Gastroesophageal sphincter (tissue), 4 donors: ENCODE measurements at places on chromosomes 2 and 18. TPM values are rescaled to one million over a fixed set of nuclear protein-coding genes. Genes with fewer than 3 reads are reported as not detected.

Gene SPC25
- not detected for total RNA-seq

Gene CPO
- total RNA-seq = 1.9 TPM

- no peak for ATAC-seq
These were observed 80.2 kb upstream of the NFU1 start for GRCh38 chr2:69517410-69517809.

DNA sequence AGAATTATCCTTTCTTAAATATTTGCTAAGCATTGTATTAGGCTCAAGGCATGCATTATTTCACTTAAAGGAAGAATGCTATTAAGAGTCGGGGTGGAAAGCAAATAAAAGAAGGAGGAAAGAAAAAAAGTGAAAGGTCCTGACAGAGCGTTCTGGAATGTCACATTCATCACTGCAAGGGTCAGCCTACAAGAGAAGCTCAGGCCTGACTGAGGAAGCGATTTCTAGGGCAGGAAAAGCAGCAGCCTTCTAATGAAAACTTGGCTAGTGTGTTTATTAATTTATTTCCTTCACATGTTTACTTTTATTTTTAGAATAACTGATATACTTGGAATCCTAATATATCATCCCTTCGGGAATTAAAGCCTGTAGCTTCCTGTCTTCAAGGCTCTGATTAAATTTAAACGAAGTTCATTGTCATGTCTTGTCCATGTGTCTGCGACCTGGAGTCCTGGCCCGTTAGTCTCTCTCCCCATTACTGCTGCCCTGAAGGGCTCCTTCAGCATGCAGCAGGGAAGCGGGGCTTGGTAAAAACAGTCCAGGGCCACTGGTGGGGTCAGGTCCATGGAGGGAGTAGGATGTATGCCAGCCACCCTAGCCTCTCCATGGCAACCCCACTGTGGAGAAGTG is 119.2 kb upstream of the CCDC68 start:
- no peak for ATAC-seq

Gene CD8B
- total RNA-seq = not detected

Gene ARHGAP25
- total RNA-seq = 4.2 TPM

- ATAC-seq = no peak
These were observed 149.3 kb downstream of the COL6A3 start for GRCh38 chr2:237264480-237265219.

- peak; percentile 46 for ATAC-seq
These were observed 110.9 kb upstream of the RMP24 start for GRCh38 chr18:35861367-35862118.

DNA sequence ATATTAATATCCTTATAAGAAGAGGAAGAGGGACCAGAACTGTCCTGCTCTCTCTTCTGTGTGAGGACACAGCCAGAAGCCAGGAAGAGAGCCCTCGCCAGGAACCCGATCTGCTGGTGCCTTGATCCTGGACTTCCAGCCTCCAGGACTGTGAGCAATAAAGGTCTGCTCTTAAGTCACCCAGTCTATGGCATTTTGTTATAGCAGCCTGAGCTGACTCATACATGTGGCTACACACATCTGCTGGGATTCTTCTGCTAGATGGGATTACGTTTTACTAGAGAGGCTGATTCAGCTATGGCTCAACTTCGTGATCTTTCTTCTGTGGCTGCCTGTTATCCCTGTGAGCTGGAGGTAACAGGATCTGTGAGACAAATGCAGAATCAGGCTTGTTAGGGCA is 29.6 kb downstream of the ARL4C start:
- ATAC-seq = no peak

DNA sequence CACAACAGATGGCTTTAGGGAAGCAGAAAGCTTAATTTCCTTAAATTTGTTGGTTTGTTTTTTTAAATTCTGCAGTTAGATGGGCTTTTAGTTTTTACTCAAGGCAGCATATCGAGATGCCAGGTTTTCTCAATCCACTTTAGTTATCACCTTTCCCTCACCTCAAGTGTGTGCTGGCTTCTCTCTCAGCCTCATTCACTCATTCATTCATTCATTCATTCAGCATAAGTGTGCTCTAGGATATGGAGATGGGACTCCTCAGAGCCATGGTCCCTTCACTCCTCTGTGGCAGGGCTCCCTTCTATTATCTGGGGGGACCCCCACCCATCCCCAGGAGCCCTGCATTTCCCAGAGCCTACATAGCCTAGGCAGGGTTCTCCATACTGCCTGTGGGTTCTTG is 19.0 kb downstream of the VIL1 start:
- ATAC-seq = no peak

Gene COBLL1
- 71.6 TPM for total RNA-seq

DNA sequence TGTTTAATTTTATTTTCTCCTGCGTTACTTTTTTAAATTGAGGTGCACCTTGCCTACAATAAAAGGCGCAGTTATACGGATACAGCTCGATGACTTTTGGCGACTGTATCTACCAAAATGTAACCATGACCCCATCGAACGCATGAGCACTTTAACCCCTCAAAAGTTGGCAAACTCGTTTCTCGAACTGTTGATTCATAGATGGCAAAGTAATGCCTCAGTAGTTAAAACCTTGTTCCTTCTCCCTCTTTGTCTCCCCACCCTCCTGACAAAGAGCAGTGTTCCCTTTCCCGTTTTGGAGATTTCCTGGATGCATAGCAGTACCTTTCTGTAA is 577 bp downstream of the MOGAT1 start:
- no peak for ATAC-seq

DNA sequence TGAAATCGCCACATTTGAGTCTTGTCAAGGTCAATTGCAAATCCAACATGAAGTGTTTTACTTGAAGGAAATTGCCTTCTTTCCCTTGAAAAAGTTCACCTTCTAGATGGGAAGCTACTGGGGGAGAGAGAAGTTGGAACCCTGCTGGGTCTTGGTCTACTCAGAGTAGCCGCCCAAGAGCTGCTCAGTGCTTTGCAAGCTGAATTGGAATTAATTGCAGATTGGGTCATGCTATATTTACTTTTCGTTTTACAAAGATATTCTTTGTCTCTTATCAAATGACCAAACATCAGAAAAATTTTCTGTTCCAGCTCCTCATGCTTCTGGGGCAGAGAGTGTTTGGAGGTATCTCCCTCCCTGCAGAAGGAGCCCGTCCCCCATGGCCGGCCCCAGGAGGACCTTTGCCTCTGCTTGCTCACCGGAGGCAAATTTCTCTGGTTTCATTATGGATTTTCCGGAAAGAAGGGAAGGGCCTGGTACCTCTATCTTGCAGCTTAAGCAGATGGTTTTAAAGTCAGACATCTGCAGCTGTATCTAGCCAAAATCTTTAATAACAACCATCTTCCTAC is 289.7 kb downstream of the MYT1L start:
- no peak for ATAC-seq

Gene TMEM198
- total RNA-seq = 3.9 TPM

GRCh38 chr2:142930835-142931398 is 53.5 kb downstream of the KYNU start:
- no peak for ATAC-seq

DNA sequence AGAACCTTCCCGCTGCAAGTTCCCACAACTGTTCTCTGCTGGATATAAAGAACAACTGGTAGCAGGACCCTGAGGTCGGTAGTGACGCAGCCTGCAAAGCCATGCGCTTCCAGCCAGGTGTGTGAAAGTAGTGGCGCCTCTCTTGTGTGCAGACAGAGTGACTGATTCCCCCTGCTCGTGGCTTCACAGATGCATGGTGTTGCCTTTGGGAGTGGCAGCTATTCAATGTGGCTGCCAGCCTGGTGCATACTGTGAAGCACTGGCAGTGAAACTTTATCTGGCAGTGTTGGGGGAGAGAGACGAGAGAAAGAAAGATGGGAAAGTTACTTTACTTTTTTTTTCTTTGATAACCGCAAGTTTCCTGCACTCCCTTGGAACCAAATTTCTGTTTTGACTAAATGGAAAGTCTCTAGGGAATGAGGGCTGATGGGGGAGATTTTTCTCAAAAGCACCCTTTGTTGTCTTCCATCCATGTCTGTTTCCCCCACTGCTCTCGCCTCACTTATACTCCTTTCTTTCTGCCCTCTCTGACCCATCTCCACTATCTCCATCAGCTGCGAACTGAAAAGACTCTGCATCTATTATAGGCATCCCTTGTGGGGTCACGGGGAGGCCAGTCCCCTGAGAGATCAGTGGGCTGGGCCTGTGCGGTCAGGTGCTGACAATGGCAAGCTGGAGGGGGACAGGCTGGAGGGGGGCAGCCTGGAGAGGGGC is 90.0 kb upstream of the TNP1 start:
- no peak for ATAC-seq

DNA sequence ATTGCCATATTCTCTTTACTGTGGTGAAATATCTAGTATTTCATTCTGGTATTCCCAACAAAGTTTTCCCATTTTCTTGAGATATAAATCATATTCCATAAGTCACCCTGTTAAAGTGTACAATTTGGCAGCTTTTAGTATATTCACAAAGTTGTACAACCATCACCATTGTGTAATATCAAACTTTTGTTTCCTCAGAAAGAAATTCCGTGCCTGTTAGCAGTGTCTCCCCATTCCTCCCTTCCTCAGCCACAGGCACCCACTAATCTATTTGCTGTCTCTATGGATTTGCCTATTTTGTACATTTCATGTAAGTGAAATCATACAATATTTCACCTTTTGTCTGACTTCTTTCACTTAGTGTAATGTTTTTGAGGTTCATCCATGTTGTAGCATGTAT is 19.7 kb downstream of the NCOA1 start:
- ATAC-seq = no peak

- ATAC-seq = no peak
These were observed 31.8 kb downstream of the RNU4ATAC start for GRCh38 chr2:121562269-121563176.

- no peak for ATAC-seq
These were observed 307.4 kb downstream of the CTNNA2 start for GRCh38 chr2:79820281-79820680.

GRCh38 chr18:59484561-59485328 is 125.7 kb upstream of the LMAN1 start:
- peak; percentile 75 for ATAC-seq

GRCh38 chr2:196166876-196167275 is 4.5 kb downstream of the STK17B start:
- ATAC-seq = no peak

DNA sequence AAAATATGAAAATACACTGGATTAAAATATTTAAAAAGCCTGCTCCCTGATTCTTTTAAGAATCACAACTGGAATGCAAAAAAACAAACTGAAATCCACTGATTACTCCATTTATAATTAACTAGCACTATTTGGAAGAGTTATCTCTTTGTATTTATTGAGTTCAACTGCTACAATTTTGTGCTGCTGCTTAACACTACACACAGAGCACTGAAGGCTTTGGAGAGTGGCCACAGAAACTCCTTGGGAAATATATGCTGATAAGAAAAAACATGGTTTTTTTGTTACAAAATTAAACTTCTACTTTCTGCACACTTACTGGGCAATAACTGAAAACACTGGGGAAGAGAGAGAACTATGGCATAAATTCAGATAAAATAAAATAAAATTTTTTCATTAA is 19.8 kb upstream of the BZW1 start:
- ATAC-seq = no peak

- no peak for ATAC-seq
These were observed 38.6 kb upstream of the ASAP2 start for GRCh38 chr2:9167718-9168657.

GRCh38 chr18:6382963-6383362 is 31.7 kb downstream of the L3MBTL4 start:
- no peak for ATAC-seq

Gene ACVR1C
- 1.2 TPM for total RNA-seq

Gene TMEM150A
- total RNA-seq = 17.6 TPM

GRCh38 chr18:2522112-2522511 is 49.2 kb downstream of the METTL4 start:
- no peak for ATAC-seq

DNA sequence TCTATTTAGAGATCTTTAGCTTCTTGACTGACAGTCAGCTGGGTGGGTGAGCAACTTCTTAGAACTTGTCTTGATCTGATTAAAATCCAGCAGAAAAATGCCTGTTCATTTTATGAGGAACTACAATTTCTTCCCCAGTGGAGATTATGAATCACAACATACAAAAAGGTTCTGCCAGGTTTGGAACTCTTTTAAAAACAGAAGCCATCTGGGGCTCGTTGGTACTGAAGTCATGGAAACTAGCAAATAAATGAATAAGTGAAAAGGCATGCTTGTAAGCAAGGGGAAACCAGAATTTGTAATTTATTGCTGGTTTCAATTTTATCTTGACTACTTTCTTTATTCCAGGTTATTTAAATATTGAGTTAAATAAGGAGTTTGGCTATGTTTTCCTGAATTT is 767.4 kb downstream of the MBD2 start:
- ATAC-seq = no peak

Gene FBXO48
- 1.2 TPM for total RNA-seq

Gene OTX1
- 0.62 TPM for total RNA-seq

Gene UGT1A8
- total RNA-seq = not detected

DNA sequence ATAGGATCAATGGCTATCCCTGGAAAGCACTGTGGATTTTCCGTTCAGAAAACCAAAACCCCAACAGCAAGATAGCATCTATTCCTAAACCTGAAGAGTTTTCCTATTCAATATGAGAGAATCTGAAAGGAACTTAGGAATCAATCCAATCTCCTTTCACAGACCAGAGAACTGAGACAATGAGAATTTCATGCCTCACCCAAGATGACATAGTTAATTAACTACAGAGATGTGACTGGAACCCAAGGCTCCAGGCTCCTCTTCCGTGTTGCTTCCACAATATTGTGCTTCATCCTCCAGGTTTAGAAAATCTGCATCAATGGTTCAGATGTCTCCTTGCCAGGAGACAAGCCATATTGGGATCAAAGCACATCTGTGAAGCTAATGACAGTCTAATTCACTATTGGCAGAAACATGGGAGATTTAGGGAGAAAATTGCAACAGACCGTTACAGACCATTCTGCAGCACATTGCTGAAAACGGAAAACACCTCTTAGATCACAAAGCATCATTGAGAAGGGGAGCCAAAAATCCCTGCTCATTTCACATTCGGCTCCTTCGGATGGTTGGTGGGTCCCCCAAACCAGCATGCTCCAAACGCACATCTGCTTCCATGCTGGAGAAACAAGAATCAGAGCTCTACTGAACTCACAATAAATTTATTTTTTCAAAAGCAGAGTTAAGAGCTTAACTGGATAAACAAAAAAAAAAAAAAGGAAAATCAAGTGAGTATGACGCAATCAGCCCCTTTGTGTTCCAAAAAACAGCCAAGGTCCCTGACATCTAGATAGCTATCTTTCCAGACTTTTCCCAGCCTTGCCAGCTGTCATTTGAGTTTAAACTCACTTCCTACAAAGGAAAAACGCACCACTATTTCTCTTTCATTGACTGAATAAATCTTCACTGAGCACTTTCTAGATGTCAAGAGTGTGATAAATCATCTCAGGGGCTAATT is 290.3 kb downstream of the C1D start:
- ATAC-seq = no peak

DNA sequence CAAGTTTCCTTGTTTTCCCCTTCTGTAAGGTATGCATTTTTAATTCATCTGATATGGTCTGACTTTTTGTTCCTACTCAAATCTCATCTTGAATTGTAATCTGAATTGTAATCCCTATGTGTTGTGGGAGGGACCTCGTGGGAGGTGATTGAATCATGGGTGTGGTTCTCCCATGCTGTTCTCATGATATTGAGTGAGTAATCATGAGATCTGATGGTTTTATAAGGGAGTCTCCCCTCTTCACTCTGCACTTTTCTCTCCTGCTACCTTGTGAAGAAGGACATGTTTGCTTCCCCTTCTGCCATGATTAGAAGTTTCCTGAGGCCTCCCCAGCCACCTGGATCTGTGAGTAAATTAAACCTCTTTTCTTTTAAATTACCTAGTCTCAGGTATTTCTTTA is 476.1 kb downstream of the LPIN1 start:
- no peak for ATAC-seq
